Stimulated activated CD4-positive, alpha-beta T cell treated with anti-CD3 and anti-CD28 coated beads, Interleukin-15, amount 100 ng/mL, for 24 hours (primary cell): ENCODE measurements at places on chromosomes 16 and 17.

- no peak for DNase-seq
These were observed 545.7 kb downstream of the NPIPA7 start for GRCh38 chr16:16924613-16925012.

- DNase-seq = no peak
These were observed 32.5 kb upstream of the ZCCHC14 start for GRCh38 chr16:87525352-87525751.

DNA sequence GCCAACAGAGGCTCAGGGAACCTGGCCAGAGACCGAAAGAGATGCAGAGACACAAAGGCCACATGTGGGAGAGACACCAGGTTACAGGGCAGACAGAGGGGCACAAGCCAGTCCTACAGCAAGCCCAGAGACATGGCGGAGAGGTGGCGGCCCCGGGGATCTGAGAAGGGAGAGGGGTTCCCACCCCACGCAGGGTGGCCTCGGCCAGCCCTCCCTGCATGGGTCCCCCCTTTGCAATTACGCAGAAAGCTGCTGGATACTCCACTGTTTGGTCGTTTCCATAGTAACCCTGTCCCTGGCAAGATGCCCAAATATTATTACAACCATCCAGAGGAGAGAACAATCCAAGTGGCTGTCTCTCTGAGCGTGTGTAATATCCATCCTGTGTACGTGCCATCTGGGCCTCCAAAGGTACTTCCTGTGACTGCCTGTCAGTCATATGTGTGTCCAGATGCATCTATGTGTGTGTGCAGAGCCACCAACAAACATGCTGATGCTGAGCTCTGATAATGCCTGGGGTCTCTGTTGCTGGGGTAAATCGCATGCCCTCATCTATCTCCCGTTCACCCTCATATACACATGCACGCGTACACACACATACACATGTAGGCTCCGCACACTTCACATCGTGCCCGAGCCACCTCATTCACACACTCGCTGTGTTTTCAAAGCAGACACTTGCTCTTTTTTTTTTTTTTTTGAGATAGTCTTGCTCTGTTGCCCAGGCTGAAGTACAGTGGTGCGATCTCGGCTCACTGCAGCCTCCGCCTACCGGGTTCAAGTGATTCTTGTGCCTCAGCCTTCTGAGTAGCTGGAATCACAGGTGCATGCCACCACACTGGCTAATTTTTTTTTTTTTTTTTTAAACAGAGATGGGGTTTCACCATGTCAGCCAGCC, 5.5 kb downstream of the PCGF2 start:
- no peak for DNase-seq

- no peak for DNase-seq
These were observed 35.4 kb upstream of the RNF43 start for GRCh38 chr17:58452738-58453137.

- DNase-seq = no peak
These were observed 12.6 kb upstream of the KLHL36 start for GRCh38 chr16:84635702-84636101.

- no peak for DNase-seq
These were observed 136.7 kb upstream of the HS3ST2 start for GRCh38 chr16:22677024-22677830.

DNA sequence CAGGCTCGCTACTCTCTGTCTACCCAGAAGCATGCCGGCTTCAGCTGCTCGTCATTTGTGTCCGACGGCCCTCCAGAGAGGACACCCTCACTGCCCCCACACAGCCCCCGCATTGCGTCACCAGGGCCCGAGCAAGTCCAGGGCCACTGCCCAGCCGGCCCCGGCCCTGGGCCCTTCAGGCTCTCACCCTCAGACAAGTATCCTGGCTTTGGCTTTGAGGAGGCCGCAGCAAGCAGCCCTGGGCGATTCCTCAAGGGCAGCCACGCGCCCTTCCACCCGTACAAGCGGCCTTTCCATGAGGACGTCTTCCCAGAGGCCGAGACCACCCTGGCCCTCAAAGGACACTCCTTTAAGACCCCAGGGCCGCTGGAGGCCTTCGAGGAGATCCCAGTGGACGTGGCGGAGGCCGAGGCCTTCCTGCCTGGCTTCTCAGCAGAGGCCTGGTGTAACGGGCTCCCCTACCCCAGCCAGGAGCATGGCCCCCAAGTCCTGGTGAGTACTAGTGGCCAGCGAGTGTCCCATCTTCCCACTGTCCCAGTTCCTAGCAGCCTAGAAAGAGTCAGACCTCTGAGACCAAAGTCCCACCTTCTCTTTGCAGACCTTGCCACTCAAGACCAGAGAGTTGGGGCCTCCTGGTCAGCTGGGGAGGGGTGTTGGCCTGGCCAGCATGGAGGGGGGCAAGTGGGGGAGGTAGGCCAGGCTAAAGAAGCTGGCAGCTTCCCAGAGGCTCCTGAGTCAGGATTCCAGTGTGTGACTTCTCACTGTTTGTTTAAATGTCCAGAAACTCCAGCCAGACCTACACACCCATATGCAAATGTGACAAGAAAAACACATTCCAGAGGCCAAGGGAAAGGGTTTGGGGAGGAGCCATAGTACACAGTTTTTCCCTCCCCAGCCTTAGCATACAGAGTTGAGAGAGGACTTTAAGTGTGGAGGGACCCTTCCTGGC, 18.6 kb downstream of the FOXN1 start:
- no peak for DNase-seq

DNA sequence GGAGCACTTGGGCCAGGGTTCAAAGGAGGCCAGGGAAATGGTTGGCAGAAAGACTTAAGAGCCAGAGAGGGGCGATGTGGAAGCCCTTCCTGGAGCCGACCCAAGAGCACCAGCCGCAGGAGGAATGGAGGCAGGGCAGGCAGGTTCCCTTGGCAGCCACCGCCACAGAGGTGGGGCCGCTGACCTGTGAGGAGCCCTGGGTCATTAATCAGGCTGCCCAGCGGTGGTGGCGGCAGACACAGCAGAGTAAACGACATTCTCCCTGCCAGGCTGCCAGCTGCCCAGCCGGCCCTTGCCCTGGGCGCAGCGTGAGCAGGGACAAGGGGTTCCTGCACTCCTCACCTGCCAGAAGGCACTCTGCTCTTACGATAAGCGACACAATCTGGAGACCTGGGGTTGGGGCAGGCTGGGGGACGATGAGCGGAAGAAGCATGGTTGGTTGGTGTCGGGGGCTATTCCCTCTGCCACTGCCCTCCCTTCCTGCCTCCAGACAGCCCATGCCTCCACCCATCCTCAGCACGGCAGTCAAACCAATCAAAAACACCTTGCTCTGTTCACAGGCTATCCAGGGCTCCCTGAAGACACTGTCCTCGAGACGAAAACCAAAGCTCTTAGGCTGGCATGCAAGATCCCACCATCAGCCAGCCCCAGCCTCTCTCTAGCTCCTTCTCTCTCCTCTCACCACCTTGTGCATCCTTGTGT, 40.9 kb downstream of the PLXDC1 start:
- DNase-seq = no peak

- no peak for DNase-seq
These were observed 71.9 kb downstream of the KIF2B start for GRCh38 chr17:53894591-53894990.

DNA sequence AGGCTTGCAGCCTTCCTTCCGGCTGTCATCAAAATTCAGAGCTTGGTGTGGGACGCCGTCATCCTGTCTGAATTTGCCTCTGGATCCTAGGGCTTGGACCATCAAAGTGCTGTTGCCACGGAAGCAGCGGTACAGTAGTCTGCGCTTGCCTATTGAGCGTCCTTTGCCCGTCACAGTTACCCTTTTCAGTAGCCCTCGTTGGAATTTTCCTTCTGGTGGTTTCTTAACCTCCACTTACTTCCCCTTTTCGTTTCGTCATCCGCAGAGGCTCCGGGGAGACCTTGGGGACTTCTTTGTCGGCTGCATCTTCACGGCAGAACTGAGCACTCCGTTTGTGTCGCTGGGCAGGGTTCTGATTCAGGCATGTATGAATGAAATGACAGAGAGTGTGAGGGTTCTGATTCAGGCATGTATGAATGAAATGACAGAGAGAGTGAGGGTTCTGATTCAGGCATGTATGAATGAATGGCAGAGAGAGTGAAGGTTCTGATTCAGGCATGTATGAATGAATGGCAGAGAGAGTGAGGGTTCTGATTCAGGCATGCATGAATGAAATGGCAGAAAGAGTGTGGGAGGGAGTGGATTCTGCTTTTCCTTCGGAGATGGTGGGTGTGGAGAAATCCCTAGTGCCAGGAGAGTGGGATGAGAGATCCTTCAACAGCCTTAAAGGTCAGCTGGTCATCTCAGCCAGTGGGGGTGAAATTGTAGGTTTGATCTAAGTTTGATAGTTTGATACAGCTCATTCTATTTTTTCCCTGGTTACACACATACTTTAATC, 8.0 kb downstream of the TLCD3A start:
- DNase-seq = peak; percentile 51

DNA sequence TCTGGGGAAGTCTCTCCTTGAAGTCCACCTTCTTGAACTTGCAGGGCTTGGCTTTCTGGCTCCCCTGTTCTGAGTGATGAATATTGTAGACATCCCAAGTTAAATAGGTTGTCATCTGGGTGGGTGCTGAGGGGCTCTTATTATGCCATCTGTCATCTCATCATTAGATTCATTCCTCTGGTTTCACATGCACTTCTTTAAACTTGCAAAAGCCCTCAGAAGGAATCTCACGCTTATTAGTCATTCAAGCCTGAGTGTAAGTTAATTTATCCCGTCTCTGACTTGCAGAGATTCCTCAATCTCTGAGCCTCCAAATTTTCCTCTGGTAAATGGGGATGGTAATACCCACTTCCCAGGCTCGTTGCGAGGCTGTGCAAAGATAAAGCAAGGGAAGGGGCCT, 5.7 kb downstream of the MGAT5B start:
- DNase-seq = no peak

DNA sequence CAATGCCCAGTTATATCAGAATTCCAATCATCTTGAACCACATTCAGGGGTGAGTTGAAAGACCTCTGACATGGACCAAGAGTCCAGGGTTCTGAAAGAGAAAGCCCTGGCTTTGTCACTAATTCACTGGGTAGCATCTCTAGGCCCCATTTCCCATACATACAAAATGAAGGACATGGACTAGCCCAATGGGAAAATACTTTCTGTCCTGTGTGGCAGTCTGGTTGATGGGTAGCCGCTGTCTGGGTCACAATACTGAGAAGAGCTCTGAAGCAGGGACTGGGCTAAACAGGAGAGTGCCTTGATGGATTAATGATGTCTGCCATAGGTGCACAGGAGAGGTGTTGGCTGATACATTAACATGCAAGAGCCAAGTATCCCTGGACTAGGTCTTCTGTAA, 214.3 kb downstream of the RAB11FIP4 start:
- DNase-seq = no peak

DNA sequence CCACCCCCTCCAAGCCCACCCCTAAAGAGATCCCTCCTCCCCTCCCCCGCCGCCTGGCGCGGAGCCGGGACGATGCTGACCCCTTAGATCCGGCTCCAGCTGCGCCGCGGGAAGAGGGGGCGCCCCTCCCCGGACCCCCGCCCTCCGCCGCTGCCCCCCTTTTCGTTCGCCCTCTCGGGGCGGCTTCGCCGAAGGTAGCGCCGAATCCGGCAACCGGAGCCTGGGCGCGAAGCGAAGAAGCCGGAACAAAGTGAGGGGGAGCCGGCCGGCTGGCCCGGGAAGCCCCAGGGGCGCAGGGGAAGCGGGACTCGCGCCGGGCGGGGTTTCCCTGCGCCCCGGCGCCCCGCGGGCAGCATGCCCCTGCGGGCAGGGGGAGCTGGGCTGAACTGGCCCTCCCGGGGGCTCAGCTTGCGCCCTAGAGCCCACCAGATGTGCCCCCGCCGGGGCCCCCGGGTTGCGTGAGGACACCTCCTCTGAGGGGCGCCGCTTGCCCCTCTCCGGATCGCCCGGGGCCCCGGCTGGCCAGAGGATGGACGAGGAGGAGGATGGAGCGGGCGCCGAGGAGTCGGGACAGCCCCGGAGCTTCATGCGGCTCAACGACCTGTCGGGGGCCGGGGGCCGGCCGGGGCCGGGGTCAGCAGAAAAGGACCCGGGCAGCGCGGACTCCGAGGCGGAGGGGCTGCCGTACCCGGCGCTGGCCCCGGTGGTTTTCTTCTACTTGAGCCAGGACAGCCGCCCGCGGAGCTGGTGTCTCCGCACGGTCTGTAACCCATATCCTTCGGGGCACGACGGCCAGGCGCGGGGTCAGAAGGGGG, 623 bp downstream of the CACNA1G start:
- DNase-seq = no peak

GRCh38 chr17:55768936-55769624, 18.2 kb downstream of the PCTP start:
- DNase-seq = no peak

DNA sequence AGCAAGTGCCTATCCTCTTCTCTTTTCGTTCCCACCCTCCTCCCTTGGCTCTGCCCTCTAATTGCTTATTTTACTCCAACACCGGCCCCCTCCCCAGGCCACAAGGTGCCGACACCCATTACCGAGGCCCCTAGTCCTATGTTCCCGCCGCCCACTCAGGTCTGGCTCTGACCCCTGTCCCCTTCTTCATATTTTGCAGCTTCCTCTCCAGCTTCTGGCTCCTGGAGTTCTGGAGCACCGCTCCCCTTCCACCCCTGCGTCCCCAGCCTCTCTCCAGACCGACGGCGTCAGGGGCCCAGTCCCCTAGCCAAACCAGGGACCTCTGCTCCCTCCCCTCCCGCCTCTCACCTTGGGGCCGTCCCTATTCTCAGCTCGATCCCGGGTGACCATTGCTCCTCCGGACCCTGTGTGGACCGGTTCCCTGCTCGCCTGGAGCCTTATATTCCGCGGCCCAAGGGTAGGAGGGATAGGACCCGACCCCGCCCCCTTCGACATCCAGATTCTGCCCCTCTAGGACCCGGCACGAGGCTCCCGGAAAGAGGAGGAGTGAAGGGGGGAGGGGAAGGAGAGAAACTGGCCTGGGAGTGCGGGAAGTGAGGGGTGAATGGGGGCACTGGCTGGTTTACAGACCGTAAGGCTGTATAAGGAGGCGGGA, at the start of gene HES7:
TSS of gene HES7 (minus strand) at position 412 of the 655 bp plus-strand sequence. CDS start at position 390, 22 bp downstream.
- DNase-seq = peak; percentile 32

- peak; percentile 67 for DNase-seq
These were observed 2.5 kb downstream of the TTLL6 start for GRCh38 chr17:48814504-48814903.

GRCh38 chr16:53297477-53297876, 136.8 kb upstream of the RBL2 start:
- no peak for DNase-seq

DNA sequence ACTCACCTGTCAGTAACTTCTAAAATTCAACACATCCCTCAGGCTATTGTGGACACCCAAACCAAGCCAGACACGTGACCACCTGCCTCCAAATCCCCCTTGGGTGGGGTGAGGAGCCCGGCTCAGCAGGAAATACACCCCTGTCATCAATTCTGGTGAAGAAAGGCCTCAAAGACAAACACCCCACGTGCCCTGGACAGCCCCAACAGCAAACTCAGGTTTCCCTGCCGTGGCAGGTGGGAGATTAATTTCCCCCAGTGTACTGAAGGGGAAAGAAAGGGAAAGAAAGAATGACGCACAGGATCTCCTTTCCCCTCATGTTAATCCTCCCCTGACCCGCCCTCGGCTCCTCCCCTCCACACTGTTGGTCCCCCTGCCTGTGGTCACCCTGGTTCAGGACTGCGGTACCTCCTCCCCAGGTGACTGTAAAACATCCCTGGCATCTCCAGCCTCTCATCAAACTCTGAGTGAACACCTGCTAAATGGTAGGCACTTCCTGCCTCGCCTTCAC, 98.3 kb downstream of the ZNF423 start:
- DNase-seq = no peak

GRCh38 chr16:89561884-89562599, 1.6 kb downstream of the RPL13 start:
- DNase-seq = peak; percentile 32
